Stimulated activated naive B cell treated with anti-CD40 and anti-IgM and Interleukin-4, amounts not matched to agents 10 μg/mL and 1 μg/mL and 100 μg/mL, for 72 hours (primary cell): ENCODE measurements at places on chromosomes 2 and 18.

DNA sequence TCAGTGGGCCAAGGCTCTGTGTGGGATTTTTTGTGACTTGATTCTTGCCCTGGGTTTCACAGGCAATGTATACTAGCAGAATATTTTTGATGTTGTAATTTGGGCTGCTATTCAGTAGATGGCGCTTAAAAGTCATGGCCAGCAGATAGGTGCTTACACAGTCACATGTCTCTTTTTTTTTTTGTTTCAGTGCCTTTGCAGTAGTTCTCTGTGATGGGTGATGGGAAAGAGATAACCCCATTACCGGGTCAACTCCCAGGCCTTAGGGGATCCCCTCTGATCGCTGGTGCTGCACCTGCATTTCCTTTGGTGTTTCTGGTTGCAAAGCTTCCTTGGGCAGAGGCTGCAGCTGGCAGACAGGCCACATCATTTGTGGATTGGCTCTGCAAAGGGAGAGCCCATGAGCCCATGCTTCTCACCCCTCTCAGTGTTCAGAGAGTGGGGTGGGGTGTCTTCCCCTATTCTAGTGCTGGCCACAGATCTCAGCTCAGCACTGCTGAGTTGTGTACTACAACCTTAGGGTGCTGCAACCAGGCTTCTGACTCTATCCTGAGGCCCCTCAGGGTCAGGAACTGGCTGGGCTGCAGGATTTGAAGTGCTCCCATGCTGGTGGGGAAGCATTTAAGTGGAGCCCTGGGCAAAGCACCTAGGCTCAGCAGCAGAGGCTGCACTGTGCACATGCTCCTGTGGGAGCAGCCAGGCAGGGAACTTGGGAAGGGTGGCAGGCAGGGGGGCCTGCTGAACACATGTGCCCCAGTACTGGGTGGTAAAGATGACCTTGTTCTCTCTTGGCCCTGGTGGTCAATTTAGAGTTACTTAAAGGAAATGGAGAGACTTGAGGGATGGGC is 219.8 kb upstream of the SPHKAP start:
- no peak for DNase-seq

- no peak for DNase-seq
Observed at GRCh38 chr2:30675758-30676157, 131.5 kb downstream of the CAPN13 start.

DNA sequence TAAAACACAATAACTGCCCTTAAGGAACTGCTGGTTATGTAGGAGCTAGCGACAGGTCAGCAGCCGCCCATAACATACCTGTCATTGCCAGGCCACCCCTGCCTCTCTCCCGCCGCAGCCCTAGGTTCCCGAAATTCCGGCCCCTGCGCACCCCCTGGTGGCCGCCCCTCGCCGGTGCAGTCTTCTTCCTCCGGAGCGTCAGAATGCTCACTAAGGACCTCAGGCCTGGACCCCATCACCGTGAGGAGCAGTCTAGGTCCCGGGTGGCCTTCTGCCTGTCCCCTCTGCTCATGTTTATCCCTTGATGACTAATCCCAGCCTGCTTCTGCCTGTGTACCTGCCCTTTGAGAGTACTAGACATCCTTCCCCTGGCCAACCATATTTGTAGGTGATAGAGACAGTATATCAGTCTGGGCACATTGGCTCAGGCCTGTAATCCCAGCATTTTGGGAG is 115.7 kb upstream of the SLC1A4 start:
- peak; percentile 67 for DNase-seq

DNA sequence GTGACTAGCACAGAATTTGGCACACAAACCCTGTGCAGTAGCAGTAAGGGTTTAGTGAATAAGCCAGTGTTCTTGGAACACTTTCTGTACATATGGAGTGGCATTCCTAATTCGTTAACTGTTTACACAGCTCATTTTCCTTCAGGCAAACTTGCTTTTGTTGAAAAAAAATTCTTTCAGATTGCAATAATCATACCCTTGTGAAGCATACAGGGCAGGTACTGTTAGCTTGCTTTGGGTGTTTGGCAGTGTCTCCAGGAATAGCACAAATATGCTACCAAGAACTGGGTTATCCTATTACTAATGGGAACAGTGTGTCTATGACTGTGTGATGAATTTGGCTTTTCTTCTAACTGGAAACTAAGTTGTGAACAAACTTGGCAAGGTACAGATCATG is 33.4 kb downstream of the UGP2 start:
- DNase-seq = no peak

GRCh38 chr2:106658616-106659015 is 171.5 kb downstream of the CD8B2 start:
- DNase-seq = no peak

DNA sequence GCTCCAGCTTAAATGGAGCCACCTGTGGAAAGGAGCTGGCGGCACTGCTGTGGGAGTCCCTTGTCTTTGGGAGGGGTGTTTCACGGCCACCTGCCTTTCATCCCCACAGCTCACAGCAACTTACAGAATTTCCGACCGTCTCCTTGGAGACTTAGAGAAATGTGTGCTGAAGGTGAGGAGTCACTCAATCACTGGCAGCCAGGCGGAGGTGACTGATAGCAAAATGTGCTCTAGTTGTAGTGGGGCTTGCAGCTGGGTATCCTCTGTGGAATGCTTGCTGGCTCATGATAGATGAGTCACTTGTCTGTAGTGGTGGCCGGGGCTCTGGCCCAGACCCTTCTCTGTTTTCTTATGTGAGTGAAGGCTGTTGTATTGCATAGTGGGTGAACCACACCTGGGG is 110.7 kb downstream of the SH3RF3 start:
- no peak for DNase-seq

DNA sequence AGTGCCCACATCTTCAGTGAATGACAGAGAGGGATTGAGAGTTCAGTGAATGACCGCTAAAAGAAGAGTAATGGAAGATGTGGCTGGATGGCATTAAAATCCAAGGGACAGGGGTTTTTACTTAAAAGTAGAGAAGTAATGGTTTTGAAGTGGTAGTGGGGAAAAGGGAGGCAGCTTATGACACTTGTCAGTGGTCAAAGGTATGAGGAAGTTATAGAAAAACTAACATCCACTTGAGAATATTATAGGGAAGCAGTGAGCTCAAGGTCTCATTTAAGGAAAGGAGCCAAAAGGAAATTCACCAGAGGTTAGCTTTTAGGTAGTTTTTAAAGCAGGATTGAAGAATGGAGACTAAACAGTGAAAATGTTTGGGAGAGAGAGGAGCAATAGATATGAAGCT is 24.3 kb downstream of the CDK15 start:
- DNase-seq = no peak

DNA sequence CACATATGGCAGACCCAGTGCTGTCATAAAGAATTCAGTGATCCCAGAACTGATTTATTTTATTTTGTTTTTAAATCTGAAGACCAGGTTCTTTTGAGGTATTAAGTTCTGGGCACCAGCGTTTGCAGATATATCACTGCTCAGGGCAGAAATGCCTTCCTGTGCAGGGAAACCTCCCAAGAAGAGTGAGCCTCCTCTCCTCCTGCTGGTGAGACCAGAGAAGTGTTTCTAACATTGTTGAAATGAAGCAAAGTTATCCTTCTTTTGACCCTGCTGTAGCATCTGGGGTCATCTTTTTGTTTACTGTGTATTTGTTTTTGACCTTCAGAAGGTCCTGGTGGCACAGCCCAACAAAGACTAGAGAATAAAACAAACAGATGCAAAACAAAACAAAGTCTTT is 94.0 kb downstream of the AQP4 start:
- DNase-seq = no peak

- no peak for DNase-seq
Observed at GRCh38 chr2:61822255-61822654, 31.6 kb downstream of the FAM161A start.

DNA sequence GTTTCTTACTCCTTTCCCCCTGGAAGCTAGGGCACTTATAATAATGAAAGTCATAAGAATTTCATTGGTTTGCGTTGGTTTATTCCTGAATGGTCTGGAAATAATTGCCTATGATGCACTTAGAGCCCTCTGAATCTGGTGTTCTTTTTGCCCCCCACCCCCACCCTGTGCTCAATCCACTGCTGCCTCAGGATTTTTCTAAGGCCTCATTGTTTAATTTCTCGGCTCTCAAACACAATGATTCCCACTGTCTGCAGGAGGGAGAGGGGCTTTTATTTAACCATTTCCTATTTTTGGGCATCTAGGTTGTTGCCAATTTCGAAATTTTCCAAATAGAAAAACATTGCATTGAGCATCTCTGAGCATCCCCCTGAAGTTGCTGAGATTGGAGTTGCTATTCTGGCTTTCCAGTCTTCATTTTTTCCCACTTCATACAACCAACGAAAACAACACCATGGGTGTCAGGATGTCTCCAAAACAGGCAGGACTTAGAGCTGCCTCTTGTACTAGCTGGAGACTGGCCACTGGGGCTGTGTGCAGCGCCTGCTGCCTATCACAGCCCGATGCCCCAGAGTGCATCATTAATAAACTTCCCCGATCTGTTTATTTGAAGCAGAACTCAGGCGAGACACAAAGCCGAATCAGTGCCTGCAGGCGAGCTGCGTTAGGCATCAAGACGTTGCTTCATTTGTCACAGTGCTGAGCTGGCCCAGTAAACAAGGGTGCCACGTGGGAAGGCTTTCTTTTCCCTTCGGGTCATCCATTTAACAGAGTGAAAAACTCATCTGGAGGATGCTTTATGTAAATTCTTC is 1.8 kb upstream of the PCARE start:
- no peak for DNase-seq

GRCh38 chr2:30486655-30487054 is 39.6 kb downstream of the LCLAT1 start:
- DNase-seq = no peak

GRCh38 chr2:54164106-54164505 is 48.7 kb downstream of the ACYP2 start:
- DNase-seq = no peak

DNA sequence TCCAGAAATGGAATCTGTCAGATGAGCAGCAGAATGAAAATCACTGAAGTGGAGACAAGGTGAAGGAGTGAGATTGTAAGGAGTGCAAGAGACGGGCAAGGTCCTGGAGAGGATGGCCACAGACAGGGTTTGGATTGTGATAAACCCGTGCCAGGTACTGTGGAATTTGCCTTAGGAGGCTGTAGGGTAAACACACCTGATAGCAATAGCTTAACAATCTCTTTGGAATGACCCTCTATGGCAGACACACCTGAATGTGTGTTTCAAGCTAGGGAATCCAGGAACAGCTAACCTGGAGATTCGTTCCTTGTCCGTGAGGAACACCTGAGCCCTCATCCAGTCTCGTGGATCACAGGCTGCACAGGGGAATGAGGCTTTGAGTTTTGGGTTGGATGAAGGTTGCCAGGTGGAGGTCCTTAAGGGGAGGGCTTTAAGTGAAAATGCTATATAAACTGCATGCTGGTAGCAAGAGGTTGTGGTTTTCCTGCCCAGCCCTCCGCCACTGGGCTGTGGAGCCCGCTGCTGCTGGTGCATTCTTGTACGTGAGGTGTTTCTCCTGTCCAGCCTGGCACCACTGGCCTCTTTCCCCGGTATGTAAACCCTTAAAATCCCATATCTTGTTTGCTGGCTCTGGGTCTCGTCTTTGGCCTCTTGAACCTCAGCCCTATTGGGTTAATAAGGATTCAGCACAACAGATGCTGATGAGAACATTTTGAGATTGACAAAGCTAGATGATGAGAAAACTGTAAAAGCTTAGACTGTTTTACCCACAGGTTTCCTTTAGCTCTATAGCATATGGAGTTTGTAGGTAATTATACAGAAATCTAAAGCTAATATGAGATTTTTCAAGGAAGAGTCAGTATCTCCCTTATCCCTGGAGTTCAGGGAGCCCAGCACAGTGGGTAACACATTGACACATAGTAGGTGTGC is 117.9 kb downstream of the ARHGAP15 start:
- DNase-seq = no peak

DNA sequence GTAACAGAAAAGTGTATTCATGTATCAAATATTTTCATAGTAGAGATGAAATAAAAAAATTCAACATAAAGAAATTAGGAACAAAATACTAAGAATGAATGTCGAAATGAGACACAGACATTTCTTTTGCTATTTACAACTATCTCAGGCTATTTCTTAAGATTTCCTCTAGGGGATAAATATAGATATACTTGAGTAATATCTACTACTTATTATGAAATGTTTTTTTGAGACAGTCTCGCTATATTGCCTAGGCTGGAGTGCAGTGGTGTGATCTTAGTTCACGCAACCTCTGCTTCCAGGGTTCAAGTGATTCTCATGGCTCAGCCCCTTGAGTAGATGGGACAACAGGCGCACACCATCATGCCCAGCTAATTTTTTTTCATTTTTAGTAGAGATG is 326.1 kb downstream of the RNF144A start:
- DNase-seq = no peak

- no peak for DNase-seq
Observed at GRCh38 chr2:172462373-172462848, 35.0 kb downstream of the ITGA6 start.

- no peak for DNase-seq
Observed at GRCh38 chr2:189580241-189580651, 340 bp downstream of the SLC40A1 start.

DNA sequence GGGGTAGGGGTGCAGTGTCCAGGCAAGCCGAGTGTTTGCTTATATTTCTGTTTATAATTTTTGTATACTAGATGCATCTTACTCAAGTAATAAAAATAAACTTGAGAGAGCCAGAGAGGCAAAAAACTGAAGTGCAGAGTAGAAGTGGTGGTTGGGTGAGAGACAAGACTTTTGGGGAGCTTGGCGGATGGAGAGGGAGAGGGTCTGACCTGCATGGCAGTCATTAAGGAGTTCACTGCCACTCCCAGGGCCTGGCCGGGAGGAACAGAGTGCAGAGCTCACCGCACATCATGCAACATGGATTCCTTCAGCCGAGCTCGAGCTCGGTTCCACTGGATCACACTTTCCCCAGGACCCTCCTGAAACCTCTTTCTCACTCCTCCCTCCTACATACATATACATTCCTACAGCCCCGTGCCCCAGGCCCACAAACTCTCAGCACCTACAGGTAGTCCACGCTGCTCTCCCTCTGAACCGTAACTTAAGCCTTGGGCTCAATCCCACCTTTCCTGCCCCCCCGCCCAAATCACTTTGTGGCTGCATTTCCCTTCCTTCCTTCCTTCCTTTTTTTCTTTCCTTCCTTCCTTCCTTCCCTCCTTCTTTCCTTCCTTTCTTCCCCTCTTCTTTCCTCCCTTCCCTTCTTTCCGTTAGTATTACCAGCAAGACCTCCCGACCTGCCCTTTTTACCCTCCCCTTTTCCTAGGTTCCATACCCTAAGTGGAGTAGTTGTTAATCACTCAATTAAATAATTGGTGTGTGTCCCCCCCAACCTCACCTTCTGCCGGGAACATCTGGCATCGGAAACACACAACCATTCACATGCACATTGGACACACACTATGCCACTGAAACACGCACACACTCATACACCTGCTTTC is 37.1 kb upstream of the ATP6V1B1 start:
- DNase-seq = no peak

GRCh38 chr2:120675460-120676130 is 60.1 kb upstream of the GLI2 start:
- DNase-seq = peak; percentile 28

GRCh38 chr2:12957251-12957650 is 240.5 kb downstream of the TRIB2 start:
- no peak for DNase-seq
